ENCODE measurements at places on chromosomes 7 and 10. TPM values are rescaled to one million over a fixed set of nuclear protein-coding genes. Genes with fewer than 3 reads are reported as not detected.

DNA sequence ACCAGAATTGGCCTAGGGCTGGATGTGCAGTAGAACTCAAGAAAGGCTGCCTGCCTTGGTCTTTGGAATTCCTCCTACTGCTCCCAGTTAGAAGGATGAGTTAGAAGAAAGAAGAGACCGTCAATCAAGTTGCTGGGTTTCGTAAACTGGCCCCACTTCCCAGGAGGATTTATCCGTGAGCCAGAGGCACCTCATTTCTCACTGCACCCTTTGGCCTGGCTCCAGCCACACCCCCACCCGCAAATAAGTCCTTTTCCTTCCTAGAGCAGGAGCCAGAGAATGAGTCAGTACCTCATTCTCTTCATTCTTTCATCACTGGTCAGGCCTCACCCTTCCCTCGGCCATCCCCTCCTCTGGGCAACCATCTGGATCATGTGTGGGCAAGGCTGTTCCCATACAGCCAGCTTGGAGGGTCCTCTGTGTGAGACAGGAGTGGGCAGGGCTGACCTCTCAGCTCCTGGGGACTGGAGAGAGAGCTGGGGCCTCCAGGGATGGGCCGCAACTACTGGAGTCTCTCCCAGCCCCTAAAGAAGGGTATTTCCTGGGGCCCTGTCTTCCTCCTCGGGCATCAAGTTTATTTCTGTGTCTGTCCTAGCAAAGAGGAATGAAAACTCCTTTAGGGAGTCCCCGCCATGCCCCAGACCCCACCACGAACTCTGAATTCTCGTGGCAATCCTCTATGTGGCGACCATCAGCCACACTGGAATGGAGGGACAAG is 87.2 kb upstream of the DUSP5 start:
- H3K27me3 ChIP-seq: no peaks in the 10 kb centered on the region
- DNase-seq: no peak
- H3K36me3 ChIP-seq: no peaks in the 10 kb centered on the region
- no peak overlapping the region for H3K4me3 ChIP-seq
- no peaks in the 10 kb centered on the region for H3K4me1 ChIP-seq

TMEM106B gene
- 40.9 TPM for total RNA-seq

DNA sequence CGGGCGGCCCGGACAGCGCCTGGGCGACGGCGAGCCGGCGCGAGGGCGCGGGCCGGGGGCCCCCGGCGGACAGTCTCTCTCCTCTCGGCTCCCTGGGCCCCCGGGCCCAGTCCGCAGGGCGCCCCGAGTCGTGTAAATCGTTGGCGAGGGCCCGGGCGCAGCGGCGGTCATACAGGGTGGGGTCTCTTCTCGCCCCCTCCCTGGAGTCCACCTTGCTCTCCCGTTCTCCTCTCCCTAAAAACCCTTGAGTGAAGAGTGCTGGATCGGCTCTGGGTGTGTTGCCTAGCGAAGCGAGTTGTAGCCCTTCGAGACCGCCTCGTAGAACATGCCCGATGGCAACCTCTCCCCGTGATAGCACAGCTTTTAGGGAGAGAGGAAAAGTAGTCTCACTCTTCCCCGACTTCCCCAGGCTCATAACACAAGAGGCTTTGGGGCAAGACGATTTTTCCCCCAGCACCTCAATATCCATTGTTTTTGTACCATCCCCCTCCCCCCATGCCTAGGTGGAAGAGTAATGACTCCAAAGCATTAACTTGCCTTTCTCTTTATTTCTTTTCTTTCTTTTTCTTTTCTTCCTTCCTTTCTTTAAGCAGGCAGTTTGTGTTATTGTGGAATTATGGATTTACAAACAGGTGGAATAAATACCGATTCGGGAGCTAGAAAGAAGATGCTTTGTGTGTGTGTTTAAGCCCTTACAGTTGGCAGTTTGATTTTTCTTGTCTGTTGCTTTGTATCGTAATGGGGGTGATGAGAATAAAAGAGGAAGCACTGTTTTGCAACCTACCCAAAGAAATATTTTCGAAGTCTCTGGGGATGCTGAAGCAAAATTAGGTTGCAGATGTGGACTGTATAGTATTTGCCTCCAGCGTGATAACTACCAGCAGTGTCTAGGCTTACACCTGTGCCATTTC is 822 bp downstream of the SHOC2 start:
- DNase-seq: peak; percentile 62
- H3K4me1 ChIP-seq: no peaks in the 10 kb centered on the region
- peak overlapping the region; percentile 96 for H3K27ac ChIP-seq
- no peaks in the 10 kb centered on the region for H3K36me3 ChIP-seq

GRCh38 chr10:46220187-46220586 is 66.6 kb upstream of the ANTXRL start:
- H3K36me3 ChIP-seq: no peaks in the 10 kb centered on the region
- no peaks in the 10 kb centered on the region for H3K27me3 ChIP-seq
- no peaks in the 10 kb centered on the region for H3K4me1 ChIP-seq
- no peak overlapping the region for H3K27ac ChIP-seq
- H3K4me3 ChIP-seq: no peak overlapping the region
- no peak for DNase-seq

DNA sequence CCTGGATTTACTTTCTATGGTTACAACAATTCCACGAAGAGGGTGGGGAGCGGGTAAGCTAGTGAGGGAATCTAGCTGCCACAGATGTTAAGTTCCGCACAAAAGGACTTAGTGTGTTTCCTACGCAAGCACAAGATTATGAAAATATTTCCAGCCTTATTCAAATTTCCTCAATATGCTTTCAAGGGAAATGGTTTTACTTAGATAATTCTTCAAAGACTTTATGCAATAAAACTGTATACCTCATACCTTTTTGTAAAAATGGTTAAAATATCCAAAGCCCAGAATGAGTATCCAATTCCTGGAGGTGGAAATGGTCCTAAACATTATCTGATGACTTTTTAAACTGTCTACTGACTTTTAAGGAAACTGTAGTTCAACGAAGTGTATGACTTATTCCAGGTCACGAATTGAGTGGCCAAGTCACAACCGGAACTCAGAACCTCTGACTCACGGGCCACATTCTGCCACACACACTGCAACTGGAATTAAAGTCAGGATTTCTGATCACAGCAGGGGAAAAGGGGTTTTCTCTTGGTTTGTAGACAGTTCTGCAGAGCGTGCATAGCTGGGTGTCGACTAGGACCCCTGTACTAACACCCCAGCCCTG is 20.2 kb upstream of the INSIG1 start:
- H3K36me3 ChIP-seq: no peaks in the 10 kb centered on the region
- H3K27ac ChIP-seq: no peak overlapping the region
- no peaks in the 10 kb centered on the region for H3K4me1 ChIP-seq
- no peak overlapping the region for H3K4me3 ChIP-seq
- H3K27me3 ChIP-seq: no peaks in the 10 kb centered on the region
- no peak for DNase-seq

- H3K27ac ChIP-seq: no peak overlapping the region
- H3K36me3 ChIP-seq: no peaks in the 10 kb centered on the region
- no peaks in the 10 kb centered on the region for H3K4me1 ChIP-seq
- DNase-seq: peak; percentile 45
Measured at GRCh38 chr7:113100121-113100603, 13.5 kb upstream of the GPR85 start.

DNA sequence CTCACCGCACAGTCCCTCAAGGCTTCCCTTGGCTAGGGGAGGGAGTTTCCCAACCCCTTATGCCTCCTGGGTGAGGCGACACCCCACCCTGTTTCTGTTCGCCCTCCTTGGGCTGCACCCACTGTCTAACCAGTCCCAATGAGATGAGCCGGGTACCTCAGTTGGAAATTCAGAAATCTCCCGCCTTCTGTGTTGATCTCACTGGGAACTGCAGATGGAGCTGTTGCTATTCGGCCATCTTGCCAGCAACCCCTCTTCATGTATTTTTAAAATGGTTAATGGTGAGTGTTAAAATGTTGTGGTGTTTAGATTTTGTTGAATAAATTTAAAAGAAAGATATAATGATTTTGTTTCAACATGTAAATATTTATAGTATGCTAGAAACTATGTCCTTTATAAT is 22.0 kb downstream of the UMAD1 start:
- no peak for DNase-seq
- H3K4me1 ChIP-seq: no peaks in the 10 kb centered on the region
- H3K4me3 ChIP-seq: no peak overlapping the region

VSTM2A gene
- total RNA-seq: not detected

CYP2C8 gene
- total RNA-seq: 0.26 TPM

DNA sequence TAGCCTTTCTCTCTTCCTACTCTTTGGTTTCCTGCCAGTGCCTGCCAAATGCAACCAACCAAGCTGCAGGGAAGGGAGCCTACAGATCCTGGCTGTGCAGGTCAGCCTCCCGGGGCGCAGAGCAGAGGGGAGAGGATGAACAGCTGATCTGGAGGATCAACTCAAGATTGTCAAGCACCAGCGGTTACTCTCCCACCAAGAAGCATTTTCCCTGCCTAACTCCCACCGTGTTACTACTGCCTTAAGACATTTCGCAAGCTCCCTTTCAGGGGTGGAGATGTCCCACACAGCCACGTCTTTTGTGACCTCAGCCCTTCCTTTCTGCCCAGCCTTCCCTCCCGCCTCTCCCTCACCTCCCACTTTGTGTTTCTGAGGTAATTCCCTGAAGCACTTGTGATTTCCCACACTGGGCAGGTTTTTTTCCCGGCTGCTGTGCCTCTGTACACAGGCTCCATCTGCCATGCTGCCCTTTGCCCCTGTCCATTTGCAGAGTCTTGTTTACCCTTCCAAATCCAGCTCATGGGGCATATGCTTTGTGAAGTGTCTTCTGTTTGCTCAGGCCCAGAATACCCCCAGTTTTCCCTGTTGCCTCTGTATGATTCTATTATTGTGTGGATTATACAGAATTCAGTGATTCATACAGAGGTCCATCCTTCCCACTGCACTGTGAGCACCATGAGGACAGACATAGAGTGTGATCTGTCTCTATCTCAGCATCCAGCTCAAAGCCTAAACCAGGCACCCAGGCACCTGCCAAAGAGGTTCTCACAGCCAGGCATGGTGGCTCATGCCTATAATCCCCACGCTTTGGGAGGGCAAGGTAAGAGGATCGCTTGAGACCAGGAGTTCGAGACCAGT is 40.9 kb upstream of the PAPSS2 start:
- DNase-seq: no peak
- no peak overlapping the region for H3K4me3 ChIP-seq
- no peak overlapping the region for H3K27ac ChIP-seq
- no peaks in the 10 kb centered on the region for H3K36me3 ChIP-seq

C10orf143 gene
- 1.9 TPM for total RNA-seq

DNA sequence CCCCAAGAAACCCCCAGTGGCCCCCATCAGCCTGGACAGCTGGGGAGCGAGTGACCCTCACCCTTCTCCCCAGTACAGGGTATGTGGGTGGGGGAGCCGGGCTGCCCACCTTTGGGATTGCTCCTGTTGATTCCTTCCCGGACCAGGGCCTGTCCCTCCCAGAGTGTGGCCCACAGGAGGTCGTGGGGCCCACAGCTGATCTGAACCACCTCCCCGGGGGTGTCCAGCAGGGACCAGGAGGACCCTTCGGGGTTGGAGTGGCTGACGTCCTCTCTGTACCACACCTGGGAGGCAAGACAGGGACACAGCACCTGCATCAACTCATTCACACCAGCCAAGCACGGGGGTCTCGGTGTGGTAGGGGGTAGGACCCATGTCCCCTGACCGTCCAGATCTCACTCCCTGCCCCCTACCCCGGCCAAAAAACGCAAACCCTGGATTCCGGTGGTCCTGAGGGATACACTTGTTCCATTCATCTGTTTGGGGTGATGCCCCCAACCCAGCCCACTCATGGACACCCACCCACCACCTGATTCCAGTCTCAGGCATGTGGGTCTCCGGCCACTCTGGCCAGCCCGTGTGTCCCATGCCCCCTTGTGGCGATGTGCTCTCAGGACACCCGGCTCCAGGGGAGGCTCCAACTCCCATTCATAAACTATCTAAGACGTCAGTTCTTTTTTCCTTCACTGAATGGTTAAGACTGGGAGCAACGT is 10.9 kb downstream of the TECPR1 start:
- no peaks in the 10 kb centered on the region for H3K27me3 ChIP-seq
- no peaks in the 10 kb centered on the region for H3K4me1 ChIP-seq
- H3K36me3 ChIP-seq: peaks cover 5% of the 10 kb centered on the region
- H3K27ac ChIP-seq: no peak overlapping the region
- peak; percentile 55 for DNase-seq

DNA sequence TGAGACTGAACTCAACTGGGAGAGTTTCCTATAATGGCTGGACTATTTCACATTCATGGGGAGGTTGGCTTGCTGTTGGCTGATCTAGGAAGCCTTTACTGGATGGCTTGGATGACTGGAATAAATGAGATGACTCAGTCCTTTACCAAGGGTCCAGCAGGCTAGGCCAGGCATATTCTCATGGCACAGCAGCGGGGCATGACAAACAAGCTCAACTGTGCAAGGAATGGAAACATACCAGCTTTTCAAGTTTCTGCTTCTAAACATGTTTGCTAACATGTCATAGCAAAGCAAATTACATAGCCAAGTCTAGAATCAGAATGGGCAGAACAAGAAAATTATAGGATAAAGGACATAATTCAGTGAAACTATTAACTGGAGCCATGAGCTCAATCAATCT is 46.8 kb upstream of the CRTAC1 start:
- no peaks in the 10 kb centered on the region for H3K36me3 ChIP-seq
- H3K27me3 ChIP-seq: no peaks in the 10 kb centered on the region
- no peak for DNase-seq
- no peaks in the 10 kb centered on the region for H3K4me1 ChIP-seq

GRCh38 chr10:125209591-125210355 is 49.4 kb upstream of the CTBP2 start:
- no peak overlapping the region for H3K4me3 ChIP-seq
- H3K27me3 ChIP-seq: no peaks in the 10 kb centered on the region
- no peaks in the 10 kb centered on the region for H3K4me1 ChIP-seq
- H3K36me3 ChIP-seq: no peaks in the 10 kb centered on the region
- no peak overlapping the region for H3K27ac ChIP-seq

DNA sequence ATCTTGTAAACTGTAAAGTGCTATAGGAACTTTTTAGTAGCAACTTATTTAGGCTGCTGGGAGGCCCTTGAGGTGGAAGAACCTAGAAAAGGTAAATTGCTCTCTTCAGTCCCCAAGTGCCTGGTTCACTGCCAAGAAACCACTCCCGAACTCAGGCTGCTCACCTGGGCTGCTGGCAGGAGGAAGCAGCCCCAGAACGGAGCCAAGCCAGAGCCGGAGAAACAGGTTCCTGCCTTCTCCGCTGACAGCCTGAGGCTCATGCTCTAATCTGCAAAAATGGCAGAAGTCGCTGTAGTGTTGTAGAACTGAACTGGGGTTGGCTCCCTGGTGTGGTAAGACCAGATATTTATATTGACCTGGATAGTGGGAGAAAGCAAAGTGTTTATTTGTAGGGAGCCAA is 136.0 kb downstream of the CUL2 start:
- no peaks in the 10 kb centered on the region for H3K4me1 ChIP-seq
- no peak overlapping the region for H3K27ac ChIP-seq
- no peak for DNase-seq
- no peaks in the 10 kb centered on the region for H3K36me3 ChIP-seq

DNA sequence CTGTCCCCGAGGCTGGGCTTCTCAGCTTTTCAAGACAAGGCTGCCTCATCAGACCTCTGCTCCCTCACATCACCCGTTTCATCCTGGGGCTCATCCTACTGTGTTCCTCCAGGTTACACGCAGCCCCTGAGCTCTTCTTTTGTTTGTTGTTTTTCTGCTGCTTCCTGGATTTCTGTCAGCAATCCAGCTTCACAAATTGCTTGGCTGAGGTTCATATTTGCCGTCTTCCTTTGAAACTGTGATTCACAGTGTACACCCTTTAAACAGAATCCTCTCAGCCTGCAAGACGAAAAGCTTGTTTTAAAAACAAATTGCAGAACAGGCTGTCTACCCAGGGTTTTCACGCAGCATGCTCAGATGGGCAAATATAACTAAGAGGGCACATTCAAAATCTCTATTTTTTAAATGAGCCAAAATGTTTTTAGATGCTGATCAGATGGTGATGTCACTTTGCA is 39.1 kb upstream of the PARD3 start:
- no peak overlapping the region for H3K4me3 ChIP-seq
- no peaks in the 10 kb centered on the region for H3K27me3 ChIP-seq
- no peaks in the 10 kb centered on the region for H3K36me3 ChIP-seq
- H3K27ac ChIP-seq: no peak overlapping the region

All from aorta (tissue), 5 donors.